Osteocyte (in vitro differentiated cells): ENCODE measurements at places on chromosomes 3 and 15. TPM values are rescaled to one million over a fixed set of nuclear protein-coding genes. Genes with fewer than 3 reads are reported as not detected.

Gene SNX22
- 0.24 and 0.31 TPM in 2 replicates for total RNA-seq

Gene PPIP5K1
- total RNA-seq: 26.1 and 34.5 TPM in 2 replicates

- no peak for DNase-seq
These were observed 32.3 kb upstream of the CTSH start for GRCh38 chr15:78977091-78977571.

DNA sequence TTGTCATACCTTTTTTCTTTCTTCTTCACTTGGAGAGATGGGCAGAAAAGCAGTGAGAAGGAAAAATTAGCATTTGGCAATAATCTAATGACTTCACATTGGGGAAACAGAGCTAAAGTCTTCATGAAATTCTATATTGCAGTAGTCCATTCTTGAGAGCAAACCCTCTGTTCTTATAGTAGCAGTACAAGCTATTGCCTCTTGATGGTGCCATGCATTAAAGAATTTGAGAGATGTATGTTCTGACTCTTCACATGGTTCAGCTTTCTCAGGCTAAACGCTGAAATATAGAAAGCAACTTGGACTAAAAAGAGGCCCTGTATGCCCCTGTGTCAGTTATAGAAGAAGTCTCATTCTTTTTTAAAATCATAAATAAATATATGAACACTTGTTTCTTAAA lies 36.0 kb downstream of the PHLDB2 start:
- DNase-seq: no peak

- no peak for DNase-seq
These were observed 2.2 kb downstream of the FOXB1 start for GRCh38 chr15:60006203-60006862.

DNA sequence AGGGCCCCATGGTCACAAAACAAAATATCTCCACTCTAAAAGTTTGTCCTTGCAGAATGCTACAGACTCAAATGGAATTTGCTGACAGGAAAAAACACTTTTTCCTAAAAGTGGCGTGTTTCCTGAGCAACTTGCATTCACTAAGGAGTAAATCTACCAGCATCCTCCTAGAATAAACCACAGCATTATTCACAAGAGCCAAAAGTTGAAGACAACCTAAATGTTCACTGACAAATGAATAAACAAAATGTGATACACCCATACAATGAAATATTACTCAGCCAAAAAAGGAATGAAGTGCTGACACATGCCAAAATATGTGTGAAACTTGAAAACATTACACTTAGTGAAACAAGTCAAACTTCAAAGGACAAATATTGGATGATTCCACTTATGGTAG lies 28.9 kb downstream of the ITGB5 start:
- no peak for DNase-seq

- no peak for DNase-seq
These were observed 42.9 kb downstream of the PLCH1 start for GRCh38 chr3:155701882-155702465.
